ENCODE measurements at places on chromosomes 6 and 20. TPM values are rescaled to one million over a fixed set of nuclear protein-coding genes. Genes with fewer than 3 reads are reported as not detected.

Gene COL11A2
- 0.83 TPM for total RNA-seq

Gene DNAAF9
- total RNA-seq, result 3.5 TPM

Gene NKAIN4
- total RNA-seq, result not detected

Gene DDO
- total RNA-seq, result not detected

Gene TGM3
- total RNA-seq, result not detected

Gene ENPP3
- 0.47 TPM for total RNA-seq

Gene TRIM38
- total RNA-seq, result 19.1 TPM

Gene MED20
- total RNA-seq, result 20.6 TPM

Gene CLPSL1
- not detected for total RNA-seq

Gene SPATS1
- not detected for total RNA-seq

Gene C6orf141
- 0.26 TPM for total RNA-seq

Gene SCUBE3
- not detected for total RNA-seq

Gene EDN1
- total RNA-seq, result not detected

Gene MLN
- not detected for total RNA-seq

Gene RAET1L
- not detected for total RNA-seq

Gene TCF19
- total RNA-seq, result 125 TPM

Gene TMEM200A
- total RNA-seq, result 2.7 TPM

Gene EFCAB8
- total RNA-seq, result 1.5 TPM
